Activated T-cell treated with anti-CD3 and anti-CD28 coated beads, Interleukin-2, amount 50 U/mL, for 48 hours (primary cell): ENCODE measurements at places on chromosomes 5 and 9.

GRCh38 chr5:72067682-72068470, 39.4 kb upstream of the MAP1B start:
- DNase-seq, result no peak

DNA sequence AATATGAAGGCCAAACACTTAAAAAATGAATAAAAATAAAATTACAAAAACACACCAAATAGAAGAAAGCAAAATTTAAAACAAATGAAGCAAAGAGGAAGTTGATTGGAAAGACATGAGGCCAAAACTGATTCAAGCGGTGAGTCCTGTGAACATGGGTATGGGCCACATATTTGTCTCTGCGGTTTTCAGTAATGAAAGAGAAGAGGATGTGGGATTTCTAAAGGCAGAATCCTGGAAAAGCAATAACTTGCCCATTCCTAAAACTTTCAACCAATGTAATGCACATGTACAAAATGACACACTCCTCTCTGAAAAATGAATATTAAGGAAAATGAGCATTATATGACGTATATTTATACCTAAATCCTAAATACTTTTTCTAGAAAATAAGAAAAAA, 263.7 kb downstream of the SEMA5A start:
- no peak for DNase-seq

DNA sequence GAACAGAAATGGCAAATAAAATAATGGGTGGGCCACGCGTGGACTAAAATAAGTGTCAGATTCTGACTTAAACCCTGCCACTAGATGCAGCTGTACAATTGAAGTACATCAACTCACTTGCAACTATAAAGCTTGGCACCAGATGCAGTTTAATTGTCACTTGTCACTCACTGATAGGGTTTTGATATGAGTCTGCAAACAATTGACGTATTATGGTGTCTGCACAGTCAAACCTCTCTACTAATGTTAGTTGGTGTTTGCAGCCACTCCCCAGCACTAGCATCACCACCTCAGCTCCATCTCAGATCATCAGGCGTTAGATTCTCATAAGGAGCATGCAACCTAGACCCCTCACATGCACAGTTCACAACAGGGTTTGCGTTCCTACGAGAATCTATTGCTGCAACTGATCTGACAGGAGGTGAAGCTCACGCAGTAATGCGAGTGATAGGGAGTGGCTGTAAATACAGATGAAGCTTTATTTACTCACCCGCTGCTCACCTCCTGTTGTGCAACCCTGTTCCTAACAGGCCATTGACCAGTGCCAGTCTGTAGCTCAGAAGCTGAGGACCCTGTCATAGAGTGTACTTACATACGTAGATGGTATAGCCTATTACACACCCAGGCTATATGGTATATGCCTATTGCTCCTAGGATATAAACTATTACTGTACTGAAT, 72.1 kb upstream of the SEMA6A start:
- DNase-seq, result no peak

GRCh38 chr5:171736976-171737891, 48.4 kb upstream of the SMIM23 start:
- no peak for DNase-seq

DNA sequence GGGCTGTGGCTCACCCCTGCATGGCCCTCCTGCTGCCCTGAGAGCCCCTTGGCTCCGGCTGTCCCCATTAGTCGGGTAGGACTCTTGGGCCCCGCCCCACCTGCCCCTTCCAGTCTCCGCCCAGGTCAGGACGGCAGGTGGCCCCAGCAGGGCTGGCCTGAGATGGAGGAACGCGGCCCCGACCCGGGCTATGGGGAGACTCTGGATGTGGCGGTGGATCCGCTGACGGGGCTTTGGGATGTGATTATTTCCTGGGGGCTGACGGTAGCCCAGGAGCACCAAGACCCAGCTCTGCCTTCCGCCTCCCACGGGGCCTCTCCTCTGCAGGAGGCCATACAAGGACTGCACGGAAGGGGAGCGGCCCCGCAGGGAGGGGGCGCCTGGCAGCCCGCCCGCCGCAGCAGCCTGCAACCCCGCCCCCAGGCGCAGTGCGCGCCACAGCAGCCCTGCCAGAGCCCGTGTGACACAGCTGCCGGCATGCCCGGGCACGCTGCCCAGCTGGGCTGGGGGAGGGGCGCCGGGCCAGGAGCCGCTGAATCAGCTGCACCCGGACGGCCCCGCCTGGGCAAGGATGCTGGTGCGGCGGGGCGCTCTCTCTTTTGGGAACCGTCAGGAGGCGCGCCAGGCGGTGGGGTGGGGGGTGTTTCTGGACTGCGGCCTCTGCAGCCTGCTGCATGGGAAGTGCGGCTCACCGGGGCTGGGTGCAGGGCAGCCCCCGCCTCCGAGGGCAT, 9.2 kb downstream of the TMEM250 start:
- DNase-seq, result peak; percentile 91

DNA sequence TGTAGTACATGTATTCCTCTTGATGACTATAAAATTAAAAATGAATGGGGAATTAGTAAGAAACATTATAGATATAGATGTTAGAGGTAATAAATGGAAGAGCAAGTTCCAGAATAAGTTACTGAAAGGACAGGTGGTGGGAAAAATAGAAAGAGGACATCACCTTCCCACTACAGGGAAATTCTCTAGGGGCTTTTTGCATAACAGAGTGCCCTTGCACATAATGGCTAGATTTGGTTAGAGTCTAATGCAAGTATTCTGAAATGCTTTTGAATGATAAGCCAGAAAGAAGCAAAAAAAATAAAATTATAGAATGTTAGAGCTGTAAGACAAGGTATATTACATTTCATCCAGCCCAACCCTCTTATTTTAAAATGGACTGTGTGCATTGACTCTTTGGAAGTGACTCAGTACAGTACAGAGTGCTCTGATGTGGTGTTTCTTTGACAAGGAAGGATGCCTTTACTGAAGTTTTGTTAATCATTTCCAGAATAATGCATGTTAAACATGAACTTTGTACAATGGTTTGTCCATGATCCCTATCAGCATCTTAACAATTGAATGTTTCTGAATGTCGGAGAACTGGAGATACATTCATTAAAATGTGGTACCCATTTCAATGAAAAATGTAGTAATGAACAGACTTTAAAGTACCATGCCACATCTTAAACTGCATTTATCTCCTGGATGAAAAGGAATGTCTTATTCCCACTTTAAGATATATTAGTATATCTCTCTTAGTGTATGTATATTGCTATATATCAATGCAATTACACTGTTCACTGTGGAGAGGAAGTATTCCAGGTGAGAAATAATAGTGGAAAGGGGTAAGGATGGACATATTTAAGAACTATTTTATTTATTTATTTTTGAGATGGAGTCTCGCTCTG, 391.1 kb downstream of the ADGRV1 start:
- no peak for DNase-seq

DNA sequence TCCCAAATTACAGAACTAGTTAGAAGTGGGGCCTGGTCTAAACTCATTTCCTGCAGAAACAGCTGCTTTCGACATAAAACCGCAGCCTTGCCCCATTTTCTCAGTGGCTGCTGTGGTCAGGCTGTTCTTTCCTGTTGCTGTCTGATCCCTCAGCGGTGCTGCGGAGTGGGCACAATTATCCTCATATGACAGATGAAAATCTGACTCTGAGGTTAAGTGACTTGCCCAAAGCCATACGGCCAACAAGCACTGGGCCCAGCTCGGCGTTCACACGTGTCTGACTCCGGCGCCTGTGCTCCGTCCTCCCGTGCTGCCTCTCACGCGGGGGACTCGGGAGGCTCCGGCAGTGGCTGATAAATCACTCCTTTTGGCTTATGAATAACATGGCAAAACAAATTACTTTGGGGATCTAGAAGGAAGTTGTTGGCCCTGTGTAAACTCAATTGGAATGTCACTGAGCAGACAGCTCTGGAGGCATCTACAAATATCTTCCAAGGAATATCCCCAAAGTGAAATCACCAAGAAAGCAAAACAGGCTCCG, 142.6 kb upstream of the LMX1B start:
- DNase-seq, result peak; percentile 88

GRCh38 chr5:1748271-1748670, 51.4 kb downstream of the MRPL36 start:
- DNase-seq, result no peak

GRCh38 chr5:149951138-149951749, 6.7 kb upstream of the PDE6A start:
- no peak for DNase-seq

DNA sequence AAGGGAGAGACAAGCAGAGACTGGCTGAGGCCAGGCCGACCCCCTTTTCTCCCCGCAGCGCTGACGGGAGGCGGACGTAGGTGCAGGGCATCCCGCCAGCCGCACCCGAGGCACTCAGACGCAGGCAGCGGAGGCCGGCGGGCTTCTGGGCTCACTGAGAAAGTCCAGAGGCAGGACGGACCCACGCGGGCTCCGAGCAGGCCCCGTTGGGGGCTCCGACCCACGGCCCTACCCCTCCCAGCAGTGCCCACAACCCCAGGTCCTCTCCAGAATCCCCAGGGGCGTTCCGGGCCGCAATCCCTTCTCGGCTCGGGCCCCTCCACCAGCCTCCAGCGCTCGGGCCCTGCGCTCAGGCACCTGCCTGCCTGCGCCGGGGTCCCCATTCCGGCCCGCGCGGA, 543 bp downstream of the MTMR12 start:
- DNase-seq, result peak; percentile 71

DNA sequence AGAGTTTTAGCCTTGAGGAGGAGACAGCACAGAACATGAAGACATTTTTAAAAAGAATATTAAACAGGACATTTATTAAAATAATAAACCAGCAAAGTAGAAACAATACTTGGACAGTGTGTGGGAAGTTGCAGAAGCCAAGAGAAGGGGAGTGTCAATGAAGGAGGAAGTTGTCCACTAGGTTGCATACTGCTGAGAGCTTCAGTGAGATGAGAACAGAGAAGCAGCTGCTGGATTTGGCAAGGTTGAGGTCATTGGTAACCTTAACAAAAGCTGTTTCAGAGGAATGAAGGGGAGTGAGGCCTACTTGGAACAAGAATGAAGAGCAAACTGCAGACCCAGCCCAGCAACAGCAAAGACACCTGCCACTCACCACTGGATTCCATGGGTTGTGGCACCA, 11.4 kb downstream of the BHMT start:
- no peak for DNase-seq

- DNase-seq, result no peak
Observed at GRCh38 chr5:15889001-15889400, 290.6 kb downstream of the MARCHF11 start.

DNA sequence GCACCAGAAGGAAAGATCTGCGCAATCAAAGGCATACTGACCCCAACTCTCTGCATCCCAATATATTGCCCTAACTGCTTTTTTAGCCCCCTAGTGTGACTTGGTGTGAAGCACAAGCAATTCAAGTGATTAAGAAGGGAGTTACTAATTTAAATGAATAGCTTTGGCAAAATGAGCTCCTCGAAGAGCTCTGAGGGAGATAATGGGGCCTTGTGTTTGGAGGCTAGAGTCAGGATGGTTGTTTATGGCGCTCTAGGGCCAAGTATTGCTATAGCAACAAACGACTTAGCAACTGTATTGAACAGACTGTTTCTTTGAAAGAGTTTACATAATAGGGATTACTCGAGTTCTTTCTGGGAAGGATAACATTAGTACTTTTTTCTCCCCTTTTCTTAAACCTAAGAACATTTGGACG, 11.5 kb upstream of the C5orf58 start:
- DNase-seq, result no peak

- no peak for DNase-seq
Observed at GRCh38 chr9:32161209-32161608, 223.2 kb upstream of the ACO1 start.

DNA sequence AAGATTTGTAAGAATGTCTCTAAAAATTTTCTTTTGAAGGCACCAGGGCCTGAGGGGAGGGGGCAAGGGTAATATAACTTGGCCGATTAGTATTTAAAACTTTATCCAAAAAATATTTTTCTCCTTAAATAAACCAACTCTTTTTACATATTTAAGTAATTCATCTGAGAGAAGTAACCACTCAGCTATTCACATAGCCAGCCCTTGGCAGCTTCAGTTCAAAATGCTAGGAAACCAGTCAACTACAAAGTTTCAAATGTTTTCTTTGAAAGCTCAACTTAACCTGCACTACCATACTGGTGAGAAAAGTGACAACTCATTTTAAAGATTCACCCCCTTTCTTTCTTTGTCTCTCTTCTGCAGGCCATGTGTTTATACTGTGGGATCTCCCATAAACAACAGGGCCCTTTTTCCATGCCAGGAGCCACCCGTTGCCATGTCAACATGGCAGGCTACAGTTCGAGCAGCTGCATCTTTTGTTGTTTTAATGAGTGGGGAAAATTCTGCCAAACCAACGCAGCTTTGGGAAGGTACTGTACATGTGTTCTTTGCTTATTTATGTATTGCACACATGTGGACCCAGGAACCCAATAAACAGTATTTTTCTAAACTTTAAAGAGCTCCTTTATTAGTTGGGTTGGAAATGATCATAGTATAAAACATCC, 46.3 kb downstream of the AOPEP start:
- no peak for DNase-seq

DNA sequence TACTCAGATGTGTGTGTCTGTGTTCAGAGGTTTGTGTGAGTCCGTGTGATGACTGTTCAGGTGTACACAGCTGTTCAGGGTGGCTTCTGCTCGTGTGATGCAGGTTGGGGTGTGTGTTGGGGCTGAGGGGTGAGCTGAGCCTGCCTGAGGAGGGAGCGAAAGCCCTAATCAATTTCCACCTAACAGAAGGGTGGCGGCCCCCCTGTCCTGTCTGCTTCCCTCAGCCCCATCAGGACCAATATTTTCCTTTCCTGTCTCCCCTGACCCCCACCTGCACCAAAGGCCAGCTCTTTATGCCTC, 30.2 kb downstream of the LHX2 start:
- DNase-seq, result no peak

GRCh38 chr5:162163663-162164062, 96.1 kb downstream of the GABRG2 start:
- DNase-seq, result no peak

DNA sequence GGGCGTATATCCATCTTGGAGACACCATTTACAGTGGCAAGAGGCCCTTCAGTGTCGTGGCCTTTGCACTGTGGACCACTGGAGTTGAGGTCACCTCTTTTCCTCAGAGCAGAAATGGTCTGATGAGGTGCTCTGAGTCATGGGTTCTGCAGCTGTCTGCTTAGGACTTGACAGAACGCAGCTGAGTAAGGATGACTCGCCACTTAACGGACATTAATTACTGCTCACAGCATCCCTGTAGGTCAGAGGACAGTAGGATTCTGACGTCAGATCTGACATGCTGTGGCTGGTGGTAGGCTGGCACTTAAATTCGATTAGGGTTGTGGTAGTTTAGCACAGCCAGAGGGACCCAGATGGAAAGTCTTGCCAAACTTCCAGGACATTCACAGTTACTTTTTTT, 479.4 kb downstream of the DMAC1 start:
- no peak for DNase-seq

DNA sequence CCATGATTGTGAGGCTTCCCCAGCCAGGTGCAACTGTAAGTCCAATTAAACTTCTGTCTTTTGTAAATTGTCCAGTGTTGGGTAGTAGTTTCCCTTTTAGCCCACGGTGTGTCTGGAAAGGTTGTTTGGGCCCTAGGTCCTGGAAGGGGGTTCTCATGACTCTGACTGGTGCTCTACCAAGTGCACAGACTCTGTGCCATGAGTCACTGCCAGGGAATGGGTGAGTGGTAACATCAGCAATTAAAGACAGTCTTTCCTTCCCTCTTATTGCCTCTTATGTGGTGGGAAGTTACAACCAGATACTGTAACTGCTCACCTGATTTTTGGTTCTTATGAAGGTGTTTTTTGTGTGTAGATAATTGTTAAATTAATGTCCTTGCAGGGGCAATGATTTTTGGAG, 141.2 kb downstream of the PRDM9 start:
- no peak for DNase-seq

- DNase-seq, result no peak
Observed at GRCh38 chr9:135410831-135411473, 68.6 kb upstream of the PPP1R26 start.
